GM12892 (cell line): ENCODE measurements at places on chromosomes 6 and 20.
A peak's percentile ranks its signal among the peaks of the same experiment; 100 is the strongest.

DNA sequence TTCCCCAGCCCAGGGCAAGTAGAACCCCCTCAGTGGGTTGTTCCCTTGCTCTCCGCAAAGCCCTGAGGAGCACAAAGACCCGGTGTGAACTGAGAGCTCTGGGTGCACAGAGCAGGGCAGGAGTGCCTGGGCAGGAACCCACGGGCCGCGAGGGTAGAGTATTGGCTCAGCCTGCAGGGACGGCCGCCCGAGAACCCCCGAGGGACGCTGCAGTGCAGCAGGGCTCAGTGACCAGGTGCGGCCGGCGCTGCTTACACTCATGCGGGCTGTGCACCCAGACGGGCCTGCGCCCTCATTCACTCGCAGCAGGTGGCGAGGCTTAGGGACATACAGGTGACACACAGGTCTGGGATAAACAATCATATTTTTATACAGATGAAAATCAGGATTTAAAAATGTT is 51.9 kb upstream of the PDE10A start:
- no peak for DNase-seq

- peak; percentile 75 for DNase-seq
These were observed 21.1 kb upstream of the NOTCH4 start for GRCh38 chr6:32244946-32245398.

- DNase-seq: no peak
These were observed 47.1 kb downstream of the SNAI1 start for GRCh38 chr20:50029697-50030461.

GRCh38 chr20:49579874-49580812 is 12.2 kb upstream of the PTGIS start:
- DNase-seq: no peak

- no peak for DNase-seq
These were observed 54.7 kb upstream of the SNX9 start for GRCh38 chr6:157768304-157768703.

- DNase-seq: no peak
These were observed 17.6 kb downstream of the SLC35F1 start for GRCh38 chr6:117924690-117925089.
